ENCODE measurements at places on chromosomes 13 and 19.

GRCh38 chr13:51614350-51614786 is 30.1 kb downstream of the WDFY2 start:
- peak; percentile 35 for DNase-seq

DNA sequence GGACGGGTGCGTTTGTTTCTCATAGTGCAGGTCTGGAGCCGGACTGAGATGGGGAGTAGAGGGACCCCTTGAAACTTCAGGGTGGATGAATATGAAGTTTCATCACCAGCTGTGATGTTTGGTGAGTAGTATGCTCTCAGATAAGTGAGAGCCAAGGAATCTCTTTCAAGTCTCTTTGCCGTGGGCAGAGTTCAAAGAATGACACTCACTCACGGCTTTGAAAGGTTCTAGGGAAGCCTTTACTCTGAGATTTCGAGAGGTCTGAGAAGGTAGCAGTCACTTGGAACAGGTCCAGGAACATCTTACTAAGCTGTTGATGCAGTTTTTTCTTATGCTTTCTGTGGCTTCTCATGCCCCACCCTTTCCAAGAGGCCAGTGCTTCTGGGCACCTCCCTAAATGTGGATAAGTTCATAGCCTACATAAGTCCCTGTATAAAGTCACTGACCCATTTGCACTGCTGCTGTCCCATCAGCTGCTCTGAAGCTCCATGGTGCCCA is at the start of gene IGFL2:
Gene IGFL2, plus strand, starts transcription at position 448 of the 498 bp plus-strand sequence. Its CDS starts 41 bp downstream, at position 489.
- DNase-seq = no peak

- no peak for DNase-seq
Observed at GRCh38 chr13:51959773-51960172, 51.5 kb downstream of the ATP7B start.

DNA sequence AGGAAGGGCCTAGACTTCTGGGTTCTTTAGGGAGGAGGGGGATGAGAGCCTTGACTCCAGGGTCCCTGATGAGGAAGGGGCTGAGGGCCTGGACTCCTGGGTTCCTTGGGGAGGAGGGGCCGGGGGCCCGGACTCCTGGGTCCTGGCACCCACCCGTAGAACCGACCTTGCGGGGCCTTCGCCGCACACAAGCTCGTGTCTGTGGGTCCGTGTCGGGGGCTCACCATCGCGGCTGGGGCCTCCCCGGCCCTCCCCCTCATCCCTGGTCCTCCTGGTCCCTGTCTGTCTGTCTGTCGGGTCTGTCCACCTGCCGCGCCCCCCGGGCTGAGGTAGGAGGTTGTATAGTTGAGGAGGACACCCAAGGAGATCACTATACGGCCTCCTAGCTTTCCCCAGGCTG is 662 bp upstream of the SPACA6 start:
- DNase-seq = no peak

DNA sequence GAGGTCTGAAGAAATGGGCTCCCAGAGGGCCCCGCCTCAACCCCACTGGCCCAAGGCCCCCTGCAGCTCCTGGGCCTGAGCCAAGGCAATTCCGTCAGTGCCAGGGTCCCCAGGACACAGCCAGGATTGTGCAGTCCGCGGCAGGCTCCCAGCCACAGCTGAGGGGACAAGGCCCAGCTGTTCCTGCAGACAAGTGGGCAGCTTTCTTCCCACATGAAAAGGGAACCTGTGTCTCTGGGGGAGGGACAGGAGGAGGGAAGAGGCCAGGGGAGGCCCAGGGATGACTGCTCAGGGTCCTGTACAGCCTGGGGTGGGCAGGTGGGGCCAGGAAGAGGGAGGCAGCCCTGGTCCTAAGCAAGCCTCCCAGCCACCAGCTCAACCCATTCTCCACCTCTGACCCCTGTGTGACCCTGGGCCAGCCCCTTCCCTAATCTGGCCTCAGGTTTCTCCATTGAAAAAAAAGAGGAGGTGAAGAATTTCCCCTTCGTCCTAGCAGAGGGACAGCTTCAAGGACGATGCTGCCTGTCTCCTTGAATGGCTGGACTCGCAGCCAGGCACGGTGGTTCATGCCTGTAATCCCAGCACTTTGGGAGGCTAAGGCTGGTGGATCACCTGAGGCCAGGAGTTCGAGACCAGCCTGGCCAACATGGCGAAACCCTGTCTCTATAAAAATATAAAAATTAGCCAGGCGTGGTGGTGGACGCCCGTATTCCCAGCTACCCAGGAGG is 20.5 kb upstream of the VSTM2B start:
- DNase-seq = no peak

DNA sequence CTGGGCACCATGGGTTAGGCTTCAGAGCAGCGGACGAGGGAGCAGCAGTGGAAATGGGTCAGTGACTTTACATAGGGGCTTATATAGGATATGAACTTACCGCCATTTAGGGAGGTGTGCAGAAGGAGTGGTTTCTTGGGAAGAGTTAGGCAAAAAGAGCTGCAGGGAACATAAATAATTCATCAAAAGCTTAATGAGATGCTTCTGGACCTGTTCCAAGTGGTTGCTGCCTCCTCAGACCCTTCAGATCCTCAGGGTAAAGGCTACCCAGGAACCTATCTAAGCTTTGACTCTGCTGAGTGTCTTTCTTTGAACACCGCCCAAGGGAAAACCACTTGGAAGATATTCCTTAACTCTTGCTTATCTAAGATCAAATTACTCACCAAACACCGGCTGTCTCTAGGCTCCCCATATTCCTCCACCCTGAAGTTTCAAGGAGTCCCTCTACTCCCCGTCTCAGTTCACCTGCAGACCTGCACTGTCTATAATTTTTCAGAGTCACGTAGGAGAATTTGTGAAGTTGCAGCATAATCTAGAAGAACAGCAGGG is at the start of gene IGFL4:
Gene IGFL4, minus strand, starts transcription at position 51 of the 549 bp plus-strand sequence. Its CDS starts 40 bp downstream, at position 11.
- no peak for DNase-seq

GRCh38 chr19:9916719-9917118 is 19.6 kb downstream of the OLFM2 start:
- no peak for DNase-seq

DNA sequence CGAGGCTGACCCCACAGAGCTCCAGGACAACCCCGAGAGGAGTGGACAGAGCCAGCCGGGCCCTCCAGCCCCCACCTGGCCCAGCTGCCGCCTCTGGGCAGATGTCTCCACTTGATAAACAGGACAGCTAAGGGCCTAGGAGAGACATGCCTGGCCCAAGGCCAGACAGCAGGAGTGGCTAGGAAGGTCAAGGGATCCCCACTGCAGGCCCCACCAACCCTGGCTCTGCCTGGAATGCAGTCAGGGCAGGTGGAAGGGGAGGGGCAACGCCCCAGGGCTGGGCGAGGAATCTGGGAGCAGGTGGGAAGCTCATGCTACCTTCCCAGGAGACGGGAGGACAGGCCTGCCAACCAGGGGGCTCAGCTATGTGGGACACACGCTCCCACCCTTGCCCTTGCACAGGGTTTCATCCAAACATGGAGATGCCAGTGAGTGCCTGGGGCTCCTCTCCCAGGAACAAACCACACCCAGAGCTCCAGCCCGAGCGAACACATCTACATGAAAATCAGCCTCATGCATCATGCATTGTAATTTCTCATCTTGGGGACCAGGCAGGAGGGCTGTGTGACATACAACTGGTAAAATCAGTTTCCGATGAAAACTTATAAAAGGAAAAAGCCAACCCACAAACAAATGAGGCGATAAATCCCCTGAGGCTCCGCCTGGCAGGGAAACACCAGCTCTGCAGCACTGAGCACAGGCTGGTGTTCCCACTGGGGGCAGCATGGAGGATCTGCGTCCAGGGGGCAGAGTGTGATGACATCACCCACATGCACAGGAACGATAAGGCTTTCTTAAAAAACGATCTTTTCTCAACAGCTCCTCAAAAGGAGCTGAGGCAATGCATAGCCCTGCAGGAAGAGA is 25.0 kb downstream of the SH3GL1 start:
- DNase-seq = no peak

DNA sequence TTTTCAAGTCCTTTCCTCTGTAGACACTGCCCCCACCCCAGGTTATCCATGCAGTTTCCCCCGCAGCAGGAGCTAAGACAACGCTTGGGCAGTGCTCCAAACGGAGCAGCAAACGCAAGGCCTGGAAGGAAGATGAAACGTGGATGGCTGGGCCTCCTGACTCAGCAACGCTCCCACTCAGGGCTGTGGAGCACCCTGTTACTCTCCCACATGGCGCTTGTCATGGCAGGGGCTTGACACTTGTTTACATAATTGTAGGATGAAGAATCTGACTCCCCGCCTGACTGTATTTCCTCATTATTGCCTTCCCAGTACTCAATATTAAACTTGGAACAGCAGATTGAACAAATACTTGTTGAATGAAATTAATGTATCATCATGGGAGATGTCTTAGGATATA is 799 bp upstream of the C1QTNF9B start:
- DNase-seq = no peak

DNA sequence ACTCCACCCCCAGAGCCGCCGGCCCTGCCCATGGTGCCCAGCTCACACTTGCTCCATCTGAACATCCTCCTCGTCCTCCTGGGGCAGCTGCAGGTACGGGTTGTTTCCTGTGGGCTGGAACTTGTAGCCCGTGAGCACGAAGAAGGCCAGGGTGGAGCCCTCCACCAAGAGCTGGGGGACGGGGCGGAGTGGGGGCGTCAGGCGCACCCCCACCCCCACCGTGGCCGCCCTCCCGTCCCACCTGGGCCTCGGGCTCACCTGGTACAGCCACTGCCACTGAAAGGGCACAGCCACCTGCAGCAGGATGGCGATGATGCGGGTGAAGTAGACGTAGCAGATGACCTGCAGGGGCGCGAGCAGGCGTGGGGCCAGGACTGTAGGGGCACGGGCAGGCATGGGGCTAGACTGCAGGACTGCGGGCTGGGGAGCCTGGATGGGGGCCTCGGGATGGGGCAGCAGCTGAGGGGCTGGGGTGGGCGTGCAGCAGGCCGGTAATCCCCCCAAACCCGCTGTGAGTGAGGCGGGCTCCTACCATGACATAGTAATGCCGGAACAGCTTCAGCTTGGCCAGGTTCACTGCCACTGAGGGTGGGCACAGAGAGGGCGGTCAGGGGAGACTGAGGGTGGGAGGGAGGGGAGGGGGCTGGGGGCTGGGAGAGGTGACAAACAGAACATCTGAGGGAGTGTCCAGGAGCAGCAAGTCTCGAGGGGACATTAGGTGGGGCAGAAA is 6.3 kb downstream of the GPR108 start:
- DNase-seq = no peak

GRCh38 chr19:19115954-19116353 is 22.3 kb downstream of the TMEM161A start:
- DNase-seq = peak; percentile 56

DNA sequence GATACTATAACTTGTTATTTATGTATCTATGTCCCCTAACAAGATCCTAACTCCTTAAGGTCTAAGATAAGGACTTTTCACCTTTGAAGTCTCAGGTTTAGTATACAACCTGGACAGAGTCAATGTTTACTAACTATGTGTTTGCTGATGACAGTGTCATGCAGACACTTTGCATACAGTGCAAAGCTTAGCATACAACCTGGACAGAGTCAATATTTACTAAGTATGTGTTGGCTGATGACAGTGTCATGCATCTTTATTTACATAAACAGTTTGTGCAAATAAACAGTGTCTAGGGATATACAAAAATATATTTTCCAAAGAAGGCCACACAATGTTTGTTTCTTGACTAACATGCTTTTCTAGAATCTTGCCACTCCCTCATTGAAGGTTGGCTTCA is 34.7 kb downstream of the DCT start:
- no peak for DNase-seq

DNA sequence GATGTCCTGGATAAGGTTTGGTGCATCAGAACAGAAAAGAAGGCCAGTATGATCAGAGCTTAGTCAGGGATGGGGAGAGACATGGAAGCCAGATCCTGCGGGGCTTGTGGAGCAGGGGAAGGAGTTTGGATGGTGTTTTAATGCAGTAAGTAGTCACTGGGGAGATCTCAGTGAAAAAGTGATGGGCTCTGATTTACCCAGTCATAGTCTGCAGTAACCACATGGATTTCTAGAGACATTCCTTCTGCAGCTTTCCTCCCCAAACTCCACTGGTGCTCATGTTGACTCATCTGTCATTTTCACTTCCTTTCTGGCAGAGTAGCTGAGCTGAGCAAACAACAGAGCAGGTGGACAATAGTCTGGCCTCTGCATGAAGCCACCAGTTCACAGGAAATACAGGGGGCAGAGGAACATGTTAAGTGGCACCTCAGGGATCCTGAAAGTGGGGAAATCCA is 144.1 kb downstream of the DPF1 start:
- DNase-seq = no peak

- no peak for DNase-seq
Observed at GRCh38 chr13:113916330-113916815, 52.5 kb upstream of the GAS6 start.

DNA sequence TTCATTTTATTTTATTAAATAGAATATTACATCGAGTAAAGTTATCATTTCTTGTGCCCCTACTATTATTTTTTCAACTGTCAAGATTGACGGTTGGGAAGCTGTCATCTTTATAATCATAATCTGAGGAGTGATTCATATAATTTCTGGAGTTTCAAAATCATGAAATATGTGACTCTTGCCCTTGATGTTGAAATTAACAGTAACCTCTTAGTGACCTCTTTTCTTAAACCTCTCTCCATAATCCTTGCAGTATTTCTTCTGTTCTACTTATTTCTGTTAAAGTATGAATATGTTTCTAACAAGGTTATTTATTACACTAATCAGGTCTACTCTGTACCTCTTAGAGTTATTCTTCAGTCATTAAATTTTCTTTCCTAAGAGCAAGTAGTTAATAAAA is 663.8 kb downstream of the LIG4 start:
- no peak for DNase-seq

- no peak for DNase-seq
Observed at GRCh38 chr13:103395139-103395538, 328.9 kb upstream of the SLC10A2 start.

DNA sequence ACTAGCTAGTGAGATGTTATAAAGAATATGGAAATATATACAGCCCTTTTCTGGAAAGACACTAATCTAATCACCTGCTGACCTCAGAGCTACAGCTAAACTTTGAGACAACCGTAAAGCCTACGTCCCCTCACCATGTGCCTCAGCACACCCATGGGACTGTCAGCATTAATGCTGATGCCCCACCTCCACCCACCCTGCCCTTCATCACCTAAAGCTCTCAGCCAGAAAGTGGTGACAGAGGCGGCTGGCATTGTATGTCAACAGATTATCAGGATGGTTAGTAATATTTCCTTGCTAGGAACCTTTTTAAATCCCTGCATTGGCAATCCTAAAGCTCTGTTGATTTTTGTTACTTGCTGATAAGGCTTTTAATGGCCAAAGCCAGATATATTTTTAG is 1177.9 kb downstream of the DIAPH3 start:
- DNase-seq = no peak

- peak; percentile 63 for DNase-seq
Observed at GRCh38 chr19:38361633-38362075, 12.7 kb upstream of the PSMD8 start.

- no peak for DNase-seq
Observed at GRCh38 chr13:40814803-40815202, 25.4 kb downstream of the SLC25A15 start.

- DNase-seq = no peak
Observed at GRCh38 chr19:33752018-33752800, 44.5 kb upstream of the KCTD15 start.

- no peak for DNase-seq
Observed at GRCh38 chr13:22648320-22648801, 532.4 kb upstream of the SGCG start.

- DNase-seq = no peak
Observed at GRCh38 chr13:40031031-40031430, 375.6 kb downstream of the COG6 start.

GRCh38 chr13:35909837-35910540 is 221.2 kb downstream of the DCLK1 start:
- no peak for DNase-seq

Measured in activated CD4-positive, CD25-positive, alpha-beta regulatory T cell treated with anti-CD3 and anti-CD28 coated beads, Interleukin-2, amount 50 U/mL, for 72 hours (primary cell).